ENCODE measurements at places on chromosomes 16 and 17. TPM values are rescaled to one million over a fixed set of nuclear protein-coding genes. Genes with fewer than 3 reads are reported as not detected.

- H3K4me3 ChIP-seq = no peak overlapping the region
- H3K4me1 ChIP-seq = no peaks in the 10 kb centered on the region
- H3K27me3 ChIP-seq = no peaks in the 10 kb centered on the region
- DNase-seq = no peak
- H3K27ac ChIP-seq = no peak overlapping the region
Observed at GRCh38 chr16:87834668-87835473, 34.4 kb downstream of the SLC7A5 start.

DNA sequence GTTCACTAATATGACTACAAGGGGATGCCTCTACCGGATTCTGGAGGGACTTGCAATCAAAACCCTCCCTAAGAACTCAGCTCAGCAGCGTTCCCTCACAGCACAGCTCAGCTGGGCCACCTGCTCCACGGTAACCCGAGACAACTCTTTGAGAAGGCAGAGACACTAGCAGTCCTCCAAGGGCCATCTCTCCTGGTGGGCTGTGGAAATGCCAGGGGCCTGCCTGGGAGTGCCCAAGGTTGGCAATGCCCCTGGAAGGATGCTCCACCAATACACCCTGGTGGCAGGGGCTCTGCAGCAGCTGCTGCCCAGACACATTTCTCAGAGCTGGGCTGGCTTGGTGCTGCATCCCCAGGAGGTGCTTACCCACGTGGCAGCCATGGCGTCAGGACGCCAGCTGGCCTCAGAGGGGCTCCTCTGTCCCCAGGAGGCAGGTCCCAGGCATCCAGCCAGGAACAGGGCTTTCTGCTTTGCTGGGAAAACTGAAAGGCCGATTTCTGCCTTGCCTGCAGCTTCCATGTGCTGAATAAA is 16.5 kb downstream of the CDIP1 start:
- H3K4me1 ChIP-seq = no peaks in the 10 kb centered on the region
- no peak overlapping the region for H3K4me3 ChIP-seq
- no peak for DNase-seq
- no peaks in the 10 kb centered on the region for H3K36me3 ChIP-seq
- no peaks in the 10 kb centered on the region for H3K27me3 ChIP-seq

- DNase-seq = no peak
- no peaks in the 10 kb centered on the region for H3K4me1 ChIP-seq
- no peak overlapping the region for H3K27ac ChIP-seq
- 0 out of 2 replicates have a peak, but pooled peaks cover 5% of the 10 kb centered on the region for H3K27me3 ChIP-seq
Observed at GRCh38 chr17:8793649-8794048, 5.5 kb downstream of the MFSD6L start.

GRCh38 chr17:33593991-33594390 is 300.9 kb upstream of the ASIC2 start:
- no peak overlapping the region for H3K4me3 ChIP-seq
- H3K4me1 ChIP-seq = no peaks in the 10 kb centered on the region
- no peak for DNase-seq
- no peaks in the 10 kb centered on the region for H3K27me3 ChIP-seq
- no peaks in the 10 kb centered on the region for H3K36me3 ChIP-seq

DNA sequence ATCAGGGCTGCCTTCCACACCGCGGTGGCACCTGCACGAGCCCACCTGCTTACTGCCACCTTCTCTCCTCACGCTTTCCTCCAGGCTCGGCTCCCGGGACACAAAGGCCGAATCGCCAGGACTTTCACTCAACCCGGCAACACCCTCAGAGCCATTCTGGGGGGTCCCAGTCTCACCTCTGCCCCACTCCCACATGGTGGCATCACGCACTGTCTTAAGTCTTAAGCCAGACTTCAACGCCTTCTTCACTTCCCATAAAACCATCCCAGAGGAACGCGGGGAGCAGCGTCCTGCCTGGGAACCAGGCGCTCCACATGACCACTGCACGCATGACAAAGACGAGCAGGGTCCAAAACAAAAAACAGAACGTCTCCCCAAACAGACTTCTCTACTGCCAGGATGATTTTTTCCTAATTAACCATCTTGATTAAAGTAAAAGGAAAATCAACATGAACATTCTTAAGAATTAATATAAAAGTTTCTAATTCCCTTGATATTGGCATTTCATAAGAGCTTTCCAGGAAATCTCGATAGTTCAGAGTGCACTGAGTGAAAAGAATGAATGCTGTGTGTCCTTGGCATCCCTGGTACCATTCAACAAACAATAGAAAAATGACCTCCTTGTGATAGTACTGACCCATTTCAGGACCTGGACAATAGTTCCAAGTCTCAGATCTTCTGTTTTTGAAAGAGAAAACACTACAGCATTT is 2.6 kb downstream of the CANT1 start:
- H3K27me3 ChIP-seq = no peaks in the 10 kb centered on the region
- peaks cover 22% of the 10 kb centered on the region for H3K36me3 ChIP-seq
- no peak for DNase-seq
- H3K4me1 ChIP-seq = peaks cover 73% of the 10 kb centered on the region

DNA sequence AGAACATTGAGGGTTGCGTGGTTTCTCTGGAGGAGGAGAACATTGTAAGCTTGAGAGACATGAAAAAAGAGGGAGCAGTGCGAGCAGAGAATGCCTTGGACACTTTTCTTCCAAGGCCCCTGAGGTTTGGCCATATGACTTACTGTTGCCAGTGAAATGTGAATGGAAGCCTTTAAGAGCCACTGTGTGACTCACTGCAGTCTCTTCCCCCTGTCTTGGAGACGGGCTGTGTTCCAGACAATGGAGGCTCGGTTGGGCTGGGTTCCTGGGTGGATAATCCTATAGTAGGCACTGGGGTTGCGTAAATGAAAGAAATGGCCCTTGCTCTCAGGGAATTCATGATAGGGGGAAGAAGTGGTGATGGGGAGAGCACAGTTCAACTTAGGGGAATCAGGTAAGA is 75.5 kb downstream of the SHISA9 start:
- no peak for DNase-seq
- no peaks in the 10 kb centered on the region for H3K36me3 ChIP-seq
- no peak overlapping the region for H3K4me3 ChIP-seq
- no peaks in the 10 kb centered on the region for H3K4me1 ChIP-seq
- no peak overlapping the region for H3K27ac ChIP-seq
- H3K27me3 ChIP-seq = no peaks in the 10 kb centered on the region

DNA sequence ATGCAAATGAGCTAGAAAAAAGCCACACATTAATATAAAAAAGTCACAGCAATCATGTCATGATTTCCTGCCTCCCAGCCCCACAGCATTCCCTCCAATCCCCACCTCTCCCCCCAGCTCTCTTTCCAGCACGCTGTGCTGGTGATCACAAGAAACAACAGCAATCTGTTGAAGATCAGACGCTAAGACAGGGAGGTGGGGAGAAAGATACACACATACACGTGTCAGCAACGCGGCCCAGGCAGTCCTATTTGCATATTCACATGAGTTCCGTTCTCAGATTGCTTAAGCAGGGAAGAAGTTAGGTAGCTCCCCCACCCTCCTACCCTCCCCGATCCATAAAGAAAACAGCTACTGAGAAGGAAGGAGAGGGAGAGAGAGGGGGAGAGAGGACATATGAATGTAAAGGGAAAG is 405.5 kb upstream of the PSMD7 start:
- no peaks in the 10 kb centered on the region for H3K36me3 ChIP-seq
- no peak overlapping the region for H3K27ac ChIP-seq
- H3K27me3 ChIP-seq = peaks cover 69% of the 10 kb centered on the region
- no peak overlapping the region for H3K4me3 ChIP-seq
- DNase-seq = no peak

DNA sequence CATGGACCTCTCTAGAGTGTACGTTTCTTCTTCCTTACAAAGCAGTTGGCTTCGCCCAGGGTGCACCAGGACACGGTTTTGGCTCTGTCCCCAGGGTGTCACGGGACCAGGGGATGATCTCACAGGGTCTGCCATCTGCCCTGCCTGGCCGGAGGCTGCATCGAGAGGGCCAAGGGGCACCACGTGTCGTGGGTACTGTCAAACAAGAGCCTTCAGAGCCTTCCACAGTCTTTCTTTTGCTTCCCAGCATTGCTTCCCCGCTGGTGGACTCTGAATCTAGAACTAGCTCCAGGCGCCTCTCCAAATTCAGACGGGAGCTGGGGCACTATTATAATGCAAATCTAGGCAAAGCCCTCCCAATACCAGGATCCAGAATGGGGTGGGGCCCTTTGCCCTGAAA is 47.9 kb downstream of the MAPT start:
- DNase-seq = no peak
- H3K27ac ChIP-seq = no peak overlapping the region
- no peaks in the 10 kb centered on the region for H3K36me3 ChIP-seq
- H3K4me3 ChIP-seq = no peak overlapping the region
- no peaks in the 10 kb centered on the region for H3K4me1 ChIP-seq

DNA sequence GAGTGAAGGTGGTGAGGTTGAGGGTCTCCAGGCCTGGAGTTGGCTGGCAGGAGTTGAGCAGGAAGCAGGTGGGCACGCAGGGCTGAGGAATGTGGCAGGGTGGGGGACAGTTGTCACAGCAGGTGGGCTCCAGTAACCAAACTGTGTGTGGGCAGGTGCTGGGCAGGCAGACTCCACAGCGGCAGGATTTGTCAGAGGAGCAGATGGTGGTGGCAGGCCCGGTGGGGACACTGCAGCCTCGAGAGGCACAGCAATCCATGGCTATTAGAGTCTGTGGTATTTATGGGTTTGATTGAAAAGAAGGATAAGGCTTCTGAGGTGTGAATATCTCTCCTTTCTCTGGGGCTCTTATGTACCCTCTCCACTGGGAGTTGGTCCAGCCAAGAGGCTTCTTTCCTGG is at the start of gene KRTAP3-3:
KRTAP3-3 (minus strand) TSS at position 326 of the 400 bp plus-strand sequence; CDS start at position 259, 67 bp downstream.
- no peaks in the 10 kb centered on the region for H3K27me3 ChIP-seq
- no peaks in the 10 kb centered on the region for H3K4me1 ChIP-seq
- no peak for DNase-seq
- H3K4me3 ChIP-seq = no peak within 1 kb of the TSS

Gene GRAP
- total RNA-seq = not detected

Gene ACSM3
- 4.0 TPM for total RNA-seq
